GM23248 (cell line): ENCODE measurements at places on chromosomes 6 and 20.

GRCh38 chr20:49505518-49505917 is 23.1 kb upstream of the KCNB1 start:
- peak; percentile 62 for DNase-seq

DNA sequence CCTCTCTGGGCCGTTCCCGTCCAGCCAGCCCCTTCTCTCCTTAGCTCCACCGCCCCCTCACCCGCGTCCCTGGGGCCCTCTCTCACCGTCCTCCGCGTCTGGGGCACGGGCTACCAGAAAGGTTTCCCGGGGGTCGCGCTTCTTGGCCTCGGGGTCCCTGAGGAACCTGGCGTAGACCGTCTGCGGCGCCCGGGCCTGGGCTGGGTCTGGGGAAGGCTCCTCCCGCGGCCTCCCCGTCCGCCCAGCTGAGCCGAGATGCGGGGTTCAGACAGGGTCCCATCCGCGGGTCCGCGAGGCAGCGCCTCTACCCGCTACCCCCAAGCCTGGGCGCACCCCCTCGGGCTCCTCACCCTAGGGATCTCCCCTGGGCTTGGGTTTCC is 1.1 kb downstream of the TULP1 start:
- DNase-seq, result no peak

GRCh38 chr6:98835149-98836024 is 1.0 kb downstream of the POU3F2 start:
- DNase-seq, result no peak

DNA sequence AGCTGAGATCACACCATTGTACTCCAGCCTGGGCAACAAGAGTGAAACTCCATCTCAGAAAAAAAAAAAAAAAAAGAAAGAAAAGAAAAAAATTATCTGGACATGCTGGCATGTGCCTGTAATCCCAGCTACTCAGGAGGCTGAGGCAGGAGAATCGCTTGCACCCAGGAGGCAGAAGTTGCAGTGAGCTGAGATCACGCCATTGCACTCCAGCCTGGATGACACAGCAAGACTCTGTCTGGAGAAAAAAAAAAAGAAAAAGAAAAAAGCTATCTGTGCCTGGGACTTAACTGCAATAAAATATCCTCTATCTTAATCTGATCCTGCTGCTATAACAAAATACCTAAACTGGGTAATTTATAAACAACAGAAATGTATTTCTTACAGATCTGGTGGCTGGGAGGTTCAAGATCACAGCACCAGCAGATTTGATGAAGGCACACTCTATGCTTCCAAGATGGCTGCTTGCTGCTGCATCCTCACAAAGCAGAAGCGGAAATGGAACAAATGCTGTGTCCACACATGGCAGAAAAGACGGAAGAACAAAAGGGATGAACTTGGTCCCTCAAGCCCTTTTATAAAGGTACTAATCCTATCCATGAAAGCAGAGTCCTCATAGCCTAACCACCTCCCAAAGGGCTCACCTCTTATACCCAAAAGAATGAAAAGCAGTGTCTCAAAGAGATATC is 273.3 kb upstream of the JARID2 start:
- no peak for DNase-seq

GRCh38 chr6:27178860-27179259 is 68.6 kb upstream of the PRSS16 start:
- no peak for DNase-seq

GRCh38 chr6:166351715-166352285 is 9.5 kb upstream of the SFT2D1 start:
- DNase-seq, result no peak

GRCh38 chr20:11918391-11918845 is 725 bp downstream of the BTBD3 start:
- DNase-seq, result peak; percentile 2

DNA sequence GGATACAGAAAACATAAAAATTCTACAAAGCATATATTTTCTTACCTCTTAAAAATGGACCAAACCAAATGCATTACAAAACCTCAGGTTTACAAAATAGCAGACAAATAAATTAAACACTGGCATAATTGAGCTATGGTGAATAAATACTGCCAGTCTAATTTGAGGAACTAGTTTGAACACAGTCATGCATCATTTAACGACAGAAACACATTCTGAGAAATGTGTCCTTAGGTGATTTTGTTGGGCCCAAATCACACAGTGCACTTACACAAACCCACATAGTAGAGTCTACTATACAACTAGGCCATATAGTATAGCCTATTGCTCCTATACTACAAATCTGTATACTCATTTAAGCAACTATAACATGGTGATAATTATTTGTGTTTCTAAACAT is 215.6 kb downstream of the FOXC1 start:
- no peak for DNase-seq

DNA sequence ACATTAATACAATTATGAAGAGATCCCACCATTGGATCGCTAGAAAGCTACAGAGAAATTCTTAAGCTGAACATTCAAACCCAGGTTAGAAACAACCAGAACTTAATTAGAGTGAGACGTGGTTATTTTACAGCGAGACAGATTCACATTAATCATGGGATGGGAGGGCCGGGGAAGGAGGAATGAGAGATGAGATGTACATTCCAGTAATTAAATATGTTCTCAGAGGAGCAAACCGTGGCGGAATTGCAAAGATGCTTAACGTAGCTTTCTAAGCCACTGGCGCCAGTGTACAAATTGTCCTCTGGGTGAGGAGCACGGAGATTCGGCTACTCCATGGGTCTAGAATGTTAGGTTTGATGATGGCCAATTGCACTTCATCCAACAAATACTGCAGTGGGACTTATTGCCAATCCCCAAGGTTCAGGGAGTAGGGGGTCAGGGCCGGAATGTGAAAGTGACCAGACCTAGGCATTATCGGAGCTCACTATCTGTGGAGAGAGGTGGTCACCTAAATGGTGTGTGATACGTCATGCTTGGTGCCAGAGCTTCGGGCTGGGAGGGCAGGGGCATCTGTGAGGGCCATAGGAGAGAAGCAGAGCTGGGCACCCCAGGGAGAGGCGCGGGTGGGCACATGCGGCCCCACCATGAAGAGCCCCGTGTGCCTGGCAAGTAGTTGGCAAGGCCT is 114.7 kb downstream of the EDN3 start:
- no peak for DNase-seq

- no peak for DNase-seq
These were observed 19.9 kb downstream of the ACSS1 start for GRCh38 chr20:25038103-25038410.

DNA sequence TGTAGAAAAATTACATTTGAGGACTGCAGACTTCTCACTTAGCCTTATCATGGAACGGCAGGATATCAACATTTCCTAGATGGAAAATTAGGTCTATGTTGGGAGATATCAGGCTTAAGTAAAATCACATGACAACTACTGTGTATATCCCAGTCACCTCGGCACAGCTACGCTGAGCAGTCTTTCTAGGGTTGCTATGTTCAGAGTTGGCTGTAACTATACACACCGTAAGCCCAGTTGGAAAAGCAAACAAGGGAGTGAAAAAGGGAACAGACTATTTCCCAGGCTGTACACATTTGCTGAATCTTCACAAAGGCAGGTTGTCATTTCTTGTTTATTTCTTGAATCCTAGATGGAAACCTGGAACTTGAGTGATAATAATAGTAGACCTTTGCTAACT is 80.7 kb upstream of the PTPRK start:
- peak; percentile 4 for DNase-seq

GRCh38 chr20:17935186-17935585 is 33.4 kb downstream of the SNX5 start:
- DNase-seq, result peak; percentile 29

DNA sequence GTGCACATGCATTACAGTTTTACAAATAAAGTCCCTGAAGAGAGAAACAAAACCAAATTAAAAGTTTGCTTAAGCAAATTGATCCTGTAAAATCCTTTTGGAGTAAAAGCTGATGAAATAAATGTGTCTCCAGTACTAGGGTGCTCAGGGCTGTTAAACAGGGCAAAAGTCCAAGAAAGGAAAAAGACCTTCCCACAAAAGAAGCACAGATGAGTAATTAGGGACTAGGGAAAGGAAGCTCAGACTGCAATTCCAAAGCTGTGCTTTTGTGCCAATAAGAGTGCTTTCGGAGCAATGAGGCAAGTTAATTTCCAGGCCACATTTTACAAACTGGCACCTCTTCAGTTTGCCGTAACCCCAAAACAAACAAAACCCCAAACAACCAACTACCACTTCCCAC is 10.4 kb upstream of the RNF182 start:
- DNase-seq, result no peak

GRCh38 chr20:50654904-50655303 is 36.4 kb downstream of the RIPOR3 start:
- peak; percentile 65 for DNase-seq

DNA sequence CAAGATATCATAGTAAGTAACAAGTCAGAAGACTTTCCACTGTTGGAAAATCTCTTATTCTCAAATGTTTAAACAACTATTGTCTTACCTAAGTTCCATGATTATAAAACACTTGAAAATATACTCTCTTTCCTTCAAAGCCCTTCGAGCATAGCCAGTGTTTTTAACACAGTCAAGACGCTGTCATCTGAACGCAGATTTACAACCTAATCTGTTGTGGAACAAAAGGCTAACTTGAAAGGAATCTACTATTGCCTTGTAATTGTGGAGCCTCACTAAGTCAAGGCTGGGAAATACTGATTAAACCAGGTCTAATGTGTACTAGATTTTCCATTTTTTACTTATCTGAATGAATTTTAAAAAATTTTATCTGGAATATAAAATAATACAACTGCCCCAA is 205.8 kb downstream of the TRDN start:
- DNase-seq, result no peak

- peak; percentile 49 for DNase-seq
These were observed 22.4 kb upstream of the BACH2 start for GRCh38 chr6:90319044-90319443.

- DNase-seq, result no peak
These were observed 36.9 kb downstream of the TGM3 start for GRCh38 chr20:2332711-2333110.

GRCh38 chr6:69926745-69927144 is 60.4 kb downstream of the COL19A1 start:
- DNase-seq, result no peak

DNA sequence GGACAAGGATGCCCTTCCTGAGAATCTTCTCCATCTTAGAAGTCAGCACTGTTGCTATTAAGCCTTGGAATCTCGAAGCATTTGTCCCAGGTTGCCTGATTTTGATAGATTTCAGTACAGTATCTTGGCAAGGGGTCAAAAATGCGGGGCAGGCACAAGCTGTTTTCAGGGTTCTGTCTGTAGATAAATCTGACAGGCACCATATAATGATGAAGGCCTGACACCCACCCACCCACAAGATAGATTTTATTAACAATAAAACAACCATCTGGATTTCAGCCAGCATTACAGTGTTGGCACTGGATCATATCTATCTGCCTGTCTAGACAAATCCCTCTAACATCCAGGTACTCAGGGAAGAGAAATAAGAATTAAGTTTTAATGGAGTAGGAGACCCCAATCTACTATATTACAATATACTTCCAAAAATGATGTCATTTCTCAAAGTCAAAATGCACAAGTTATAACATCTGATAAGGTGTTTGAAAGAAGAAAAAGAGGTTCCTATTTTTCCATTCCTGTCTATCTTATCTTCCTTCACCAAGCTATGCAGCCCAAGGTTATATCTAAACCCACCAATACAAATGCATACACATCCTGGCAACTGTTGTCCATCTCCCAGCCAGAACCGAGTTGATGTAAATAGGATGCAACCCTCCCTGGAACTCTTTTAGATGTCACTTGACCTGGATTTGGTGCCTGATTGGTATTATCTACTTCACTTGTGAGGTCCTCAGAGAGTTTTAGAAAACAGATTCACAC is 10.7 kb downstream of the NEDD9 start:
- no peak for DNase-seq

GRCh38 chr6:166959911-166960608 is 3.7 kb upstream of the RNASET2 start:
- no peak for DNase-seq

DNA sequence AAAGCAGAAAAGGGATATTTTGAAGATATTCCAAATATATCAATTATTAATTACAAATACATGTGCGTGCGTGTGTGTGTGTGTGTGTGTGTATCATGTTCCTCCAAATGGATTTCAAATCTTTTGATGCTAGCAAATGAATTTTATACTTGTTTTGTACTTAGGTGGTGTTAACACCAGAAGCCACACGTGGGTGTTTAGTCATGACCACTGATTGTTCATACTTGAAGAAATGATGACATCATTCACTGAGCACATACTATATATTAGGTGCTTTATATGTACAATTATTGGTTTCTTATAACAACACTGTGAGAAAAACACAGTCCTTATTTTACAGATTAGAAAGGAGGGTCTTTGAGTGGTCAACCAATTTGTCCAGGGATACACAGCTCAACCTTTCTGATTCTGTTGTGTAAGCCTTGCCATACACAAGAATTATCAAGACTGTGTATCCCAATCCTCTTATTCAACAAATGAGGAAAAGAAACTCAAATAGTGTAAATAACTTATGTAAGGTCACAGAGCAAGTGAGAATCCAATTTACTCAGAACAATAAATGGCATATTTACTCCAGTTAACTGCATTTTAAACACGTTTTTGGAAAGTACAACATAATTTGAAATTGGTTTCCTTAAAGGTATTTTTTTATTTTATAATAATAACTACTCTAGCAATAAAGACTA is 88.5 kb downstream of the BCAS1 start:
- DNase-seq, result peak; percentile 70

GRCh38 chr20:62136283-62137091 is 6.7 kb downstream of the PSMA7 start:
- peak; percentile 81 for DNase-seq

DNA sequence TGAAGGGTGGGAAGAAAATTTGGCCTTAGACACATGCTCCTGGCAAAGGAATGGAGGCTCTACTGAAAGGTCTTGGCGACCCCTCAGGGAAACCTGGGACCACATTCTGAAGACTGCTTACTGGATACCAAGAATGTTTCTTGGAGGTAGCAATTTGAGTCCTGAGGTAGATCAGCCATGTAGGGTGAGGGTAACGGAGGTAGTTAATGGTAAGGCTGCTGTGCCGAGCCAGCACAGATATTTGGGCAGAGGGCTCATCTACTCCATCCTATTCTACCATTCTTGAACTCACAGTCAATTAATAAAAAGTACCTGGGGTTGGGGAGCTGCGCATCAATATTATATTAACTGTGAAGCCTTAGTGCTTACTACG is 401 bp upstream of the PHF3 start:
- DNase-seq, result no peak

DNA sequence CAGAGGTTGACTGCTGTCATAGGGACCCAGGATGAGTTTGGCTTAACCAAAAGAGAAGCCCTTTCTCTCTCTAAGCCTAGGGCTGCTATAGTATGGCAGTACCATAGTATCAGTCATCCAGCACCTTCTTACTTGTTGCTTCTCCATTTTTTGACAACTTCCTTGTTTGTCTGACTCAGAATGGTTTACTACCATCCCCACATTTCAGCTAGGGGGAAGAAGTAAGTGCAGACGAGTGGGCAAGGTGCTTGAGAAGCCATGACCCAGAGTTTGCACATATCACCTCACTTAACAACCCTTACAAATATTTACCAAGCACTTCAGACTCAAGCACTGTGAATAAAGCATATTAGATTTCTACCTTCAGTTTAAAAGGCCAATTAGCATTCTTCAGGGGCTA is 289.9 kb upstream of the TSHZ2 start:
- no peak for DNase-seq

GRCh38 chr6:138520463-138520862 is 21.2 kb upstream of the NHSL1 start:
- peak; percentile 60 for DNase-seq
